ENCODE measurements at places on chromosomes 16 and 17.

GRCh38 chr17:4982305-4982704 lies 5.2 kb downstream of the CAMTA2 start:
- no peak for DNase-seq

- no peak for DNase-seq
Measured at GRCh38 chr16:11743308-11744074, 834 bp upstream of the TXNDC11 start.

- DNase-seq, result no peak
Measured at GRCh38 chr17:34243364-34244320, 11.4 kb upstream of the CCL2 start.

DNA sequence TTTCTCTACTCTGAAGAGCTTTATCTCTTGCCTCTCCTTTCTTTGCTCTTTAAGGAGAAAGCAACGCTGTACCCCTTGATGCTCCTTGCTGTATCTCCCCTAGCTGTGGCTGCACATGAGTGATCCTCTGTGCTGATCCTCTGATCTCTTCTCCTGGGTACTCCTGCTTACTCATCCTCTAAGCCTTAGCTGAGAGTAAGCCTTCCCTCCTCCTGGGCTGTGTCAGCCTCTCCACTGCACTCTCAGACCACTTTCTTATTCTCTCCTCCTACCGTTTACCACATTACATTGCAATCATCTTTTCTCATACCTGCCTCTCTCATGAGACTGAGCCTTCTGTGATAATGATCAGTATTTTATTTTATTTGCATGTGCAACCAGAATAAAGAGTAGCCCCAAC lies 25.1 kb downstream of the SOX9 start:
- no peak for DNase-seq

DNA sequence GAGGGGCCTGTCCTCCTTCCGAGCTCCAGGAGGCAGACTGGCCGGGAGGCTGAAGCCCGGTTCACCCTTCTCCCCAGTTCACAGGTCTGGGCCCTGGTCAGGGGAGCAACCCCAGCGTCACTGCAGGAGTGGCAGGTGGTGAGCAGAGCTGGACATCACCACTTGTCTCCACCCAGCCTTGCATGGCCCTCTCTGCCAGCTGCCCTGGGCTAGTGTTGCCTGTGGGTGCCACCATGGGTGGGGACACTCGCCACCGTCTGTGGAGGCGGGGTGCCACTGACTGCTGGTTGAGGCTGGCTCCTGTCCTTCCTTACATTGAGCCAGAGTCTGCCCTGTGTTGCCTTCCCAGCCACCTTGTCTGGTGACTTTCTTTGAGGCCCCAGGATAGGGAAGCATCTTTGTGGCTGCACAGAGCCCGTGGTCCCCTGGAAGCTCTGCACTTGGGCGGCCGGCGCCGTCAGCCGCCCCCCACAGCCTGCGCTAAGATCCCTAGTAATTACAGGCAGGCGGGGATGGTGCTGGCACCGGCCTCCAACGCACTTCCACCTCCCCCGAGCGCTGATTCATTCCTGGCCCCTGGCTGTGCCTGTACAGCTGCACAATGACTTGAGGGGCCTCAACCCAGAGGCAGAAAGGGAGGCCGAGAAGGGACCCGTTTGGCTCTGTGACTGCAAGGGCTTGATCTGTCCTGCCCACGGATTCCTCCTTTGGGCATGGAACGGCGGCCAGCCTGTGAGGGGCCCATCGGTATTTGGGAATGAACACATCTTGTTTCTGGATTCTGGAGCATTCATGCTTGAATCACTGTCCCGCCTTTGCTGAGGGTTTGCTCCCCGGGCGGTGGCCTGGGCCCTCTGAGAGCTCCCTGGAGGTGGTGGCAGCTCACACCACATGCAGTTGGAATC lies 5.2 kb downstream of the BAIAP2 start:
- DNase-seq, result no peak

GRCh38 chr17:50956750-50957523 lies 90.8 kb upstream of the TOB1 start:
- no peak for DNase-seq

GRCh38 chr17:7133424-7133823 lies 18.8 kb upstream of the ASGR2 start:
- no peak for DNase-seq

DNA sequence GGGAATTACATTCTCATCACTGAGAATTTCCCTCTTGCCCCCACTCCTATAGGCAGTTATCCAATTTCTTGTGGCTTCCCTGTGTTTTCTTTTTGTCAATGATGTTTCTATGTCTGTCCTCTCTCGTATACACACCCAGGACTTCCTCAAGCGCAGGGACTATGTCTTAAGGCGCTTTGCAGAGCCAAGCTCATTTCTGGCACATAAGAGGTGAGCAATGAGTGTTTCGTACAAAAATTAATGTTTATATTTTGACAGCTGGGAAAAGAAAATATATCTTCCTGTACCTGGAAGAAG lies 947 bp downstream of the DDX42 start:
- DNase-seq, result no peak

- DNase-seq, result peak; percentile 37
Measured at GRCh38 chr17:38702166-38702915, 2.7 kb upstream of the MLLT6 start.

DNA sequence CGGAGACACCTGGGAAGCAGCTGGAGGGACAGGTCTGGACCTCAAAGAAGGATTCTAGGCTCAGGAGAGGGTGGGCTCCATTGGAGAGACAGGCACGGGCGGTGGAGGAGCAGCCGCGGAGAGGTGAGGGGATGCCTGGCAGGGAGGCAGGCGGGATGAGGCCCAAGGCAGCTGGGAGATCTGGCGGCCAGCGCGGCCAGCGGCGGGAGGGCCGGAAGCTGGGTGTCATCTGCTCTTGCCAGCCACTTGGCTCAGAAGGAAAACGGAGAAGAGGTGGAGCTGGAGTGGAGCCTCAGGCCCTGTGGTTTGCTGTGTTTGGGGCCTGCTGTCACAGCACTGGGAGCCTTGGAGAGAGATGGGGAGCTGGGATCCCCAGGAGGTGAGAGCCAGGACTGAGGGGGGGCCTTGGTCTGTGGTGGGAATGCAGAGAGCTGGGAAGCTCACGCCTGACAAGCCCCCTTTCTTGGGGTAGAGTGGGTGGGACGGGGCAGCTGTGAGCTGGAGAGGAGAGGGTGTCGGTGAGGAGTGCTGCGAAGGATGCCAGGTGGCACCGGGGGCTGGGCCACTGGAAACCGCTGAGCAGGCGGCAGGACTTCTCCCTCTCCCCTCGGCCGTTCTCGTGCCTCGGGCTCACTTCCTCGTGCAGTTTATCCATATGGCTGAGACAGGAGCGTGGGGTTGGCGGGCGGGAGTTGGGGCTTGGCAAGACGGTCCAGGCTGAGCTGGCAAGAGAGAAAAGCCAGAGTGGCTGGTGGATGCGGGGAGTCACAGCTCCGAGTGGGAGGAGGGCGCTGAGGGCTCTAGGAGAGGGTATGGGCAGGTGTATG lies 8.0 kb downstream of the TBC1D24 start:
- DNase-seq, result no peak

Measured in NCI-H1417 treated with DMSO at 0.1 percent for 48 hours (cell line).